ENCODE measurements at places on chromosomes 2 and 18.

- no peak for DNase-seq
Measured at GRCh38 chr2:67922080-67922785, 140.6 kb downstream of the C1D start.

- peak; percentile 5 for DNase-seq
Measured at GRCh38 chr2:22855081-22855480, 529.9 kb upstream of the KLHL29 start.

DNA sequence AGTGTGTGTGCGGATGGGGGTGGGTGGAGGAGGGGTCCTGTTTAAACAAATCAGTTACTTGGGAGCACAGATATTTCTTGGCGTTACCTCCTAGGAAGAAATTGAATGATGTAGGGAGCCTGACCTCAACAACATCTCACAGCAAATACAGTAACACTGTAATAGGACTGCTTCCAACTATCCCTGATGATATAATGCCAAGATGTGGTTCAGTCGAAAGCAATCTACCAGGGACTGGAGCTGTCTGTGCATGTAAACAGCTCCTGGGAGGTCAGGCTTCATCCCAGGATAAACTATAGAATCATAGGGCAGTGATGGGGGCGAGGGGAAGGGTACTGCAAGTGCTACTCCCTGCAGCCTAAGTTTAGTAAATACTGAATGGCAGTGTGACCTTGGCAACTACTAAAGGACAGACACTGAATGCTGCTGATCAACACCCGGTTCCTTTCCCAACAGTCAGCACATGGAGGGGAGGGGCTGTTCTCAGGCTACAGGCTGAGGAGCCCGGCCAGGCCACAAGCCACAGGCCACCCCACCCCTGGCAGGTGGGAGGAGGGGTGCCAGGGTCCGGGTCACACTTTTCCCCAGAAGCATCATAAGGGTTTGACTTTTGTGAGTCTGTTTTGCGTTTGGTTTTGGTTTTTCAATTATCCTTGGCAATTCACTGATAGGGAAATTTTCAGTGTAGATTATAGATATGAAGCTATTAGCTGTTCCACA lies 85.3 kb upstream of the ZNF397 start:
- DNase-seq, result no peak

DNA sequence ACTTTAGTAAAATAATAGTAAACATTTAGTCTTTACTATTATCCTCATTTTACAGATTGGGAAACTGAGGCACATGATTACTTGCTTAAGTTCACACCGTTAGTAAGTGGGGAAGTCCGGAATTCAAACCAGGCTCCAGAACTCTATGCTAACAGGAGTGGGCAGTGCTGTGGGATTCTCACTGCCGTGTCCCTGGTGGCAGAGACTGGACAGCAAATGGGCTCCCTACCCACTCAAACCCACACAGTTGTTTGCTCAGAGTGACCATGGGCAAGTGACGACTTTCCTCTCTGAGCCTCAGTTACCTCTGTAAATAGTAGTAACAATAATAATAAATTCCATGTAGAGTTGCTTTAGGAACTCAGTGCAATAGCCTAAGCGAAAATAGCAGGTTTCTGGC lies 24.0 kb downstream of the MAIP1 start:
- no peak for DNase-seq

GRCh38 chr2:128348701-128349100 lies 30.0 kb upstream of the HS6ST1 start:
- DNase-seq, result no peak

- no peak for DNase-seq
Measured at GRCh38 chr2:204277226-204277625, 268.0 kb upstream of the PARD3B start.

DNA sequence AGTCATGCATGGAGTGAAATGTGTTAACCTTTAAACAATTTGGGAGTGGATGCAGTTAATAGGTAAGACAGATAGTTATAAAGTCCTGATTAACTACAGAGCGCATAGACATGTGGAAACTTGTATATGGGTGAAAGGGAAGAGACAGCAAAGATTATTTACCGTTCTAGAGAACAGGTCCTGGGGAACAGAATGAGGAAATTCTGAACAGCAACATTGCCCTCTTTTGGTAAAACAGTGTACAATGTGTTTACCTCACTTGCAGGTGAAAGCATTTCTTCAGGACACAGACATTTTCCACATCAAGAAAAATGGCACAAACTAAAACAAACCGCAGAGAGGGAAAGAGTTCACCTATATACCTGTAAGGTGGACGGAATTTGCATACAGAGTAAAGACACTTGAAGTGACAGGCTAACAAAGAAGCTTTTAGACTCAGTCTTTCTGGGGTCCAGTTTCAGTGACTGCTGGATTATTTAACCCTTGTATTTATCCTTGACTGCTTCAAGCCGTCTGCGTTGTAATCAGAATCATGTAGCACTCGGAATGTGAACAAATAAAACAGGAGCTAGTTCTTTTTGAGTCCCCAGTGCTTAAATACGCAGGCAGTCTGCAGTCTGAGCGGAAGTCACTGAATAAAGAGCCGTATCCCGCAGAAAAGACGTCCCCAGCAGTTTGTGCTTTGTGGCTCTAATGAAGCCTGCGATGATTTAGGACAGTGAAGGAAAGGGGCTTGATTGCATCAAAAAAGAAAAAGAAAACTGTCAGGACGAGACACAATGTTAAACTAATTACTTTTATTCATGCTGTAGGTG lies 364.8 kb upstream of the GALNT5 start:
- DNase-seq, result peak; percentile 75

- DNase-seq, result no peak
Measured at GRCh38 chr18:56060967-56061541, 473.1 kb upstream of the TCF4 start.

DNA sequence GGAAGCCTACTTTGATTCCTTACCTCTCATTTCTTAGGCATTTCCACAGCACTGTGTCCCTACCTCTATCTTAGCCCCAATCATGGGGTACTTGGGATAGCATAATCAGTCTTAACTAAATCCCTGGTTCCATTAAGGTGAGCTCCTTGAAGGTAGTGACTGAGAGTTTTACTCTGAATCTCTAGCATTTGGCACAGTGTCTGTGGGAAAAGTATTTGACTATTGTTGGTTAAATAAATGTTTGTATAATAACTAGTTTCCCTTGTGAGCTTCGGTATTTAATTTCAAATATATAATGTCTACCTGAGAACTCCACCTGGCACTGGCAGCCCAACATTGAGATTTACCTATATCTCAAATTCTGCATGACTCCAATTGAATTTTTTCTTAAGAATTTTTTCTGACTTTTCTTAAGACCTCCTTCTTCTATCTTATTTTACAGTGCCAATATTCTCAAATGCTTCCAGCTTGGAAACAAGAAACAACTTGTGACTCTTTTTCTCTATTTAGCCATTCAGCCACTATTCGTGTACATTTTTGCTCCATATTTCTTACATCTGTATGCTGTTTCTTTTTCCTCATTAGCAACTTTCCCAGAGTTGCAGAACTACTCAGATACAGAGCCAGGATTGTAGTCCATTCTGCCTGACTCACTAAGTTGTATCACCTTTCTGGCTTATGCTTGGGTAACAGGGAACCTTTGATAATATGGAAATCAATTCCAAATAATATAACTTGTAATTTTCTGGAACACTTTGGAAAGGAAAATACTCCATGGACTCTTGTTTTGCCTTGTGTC lies 214.0 kb upstream of the NT5C1B start:
- no peak for DNase-seq

DNA sequence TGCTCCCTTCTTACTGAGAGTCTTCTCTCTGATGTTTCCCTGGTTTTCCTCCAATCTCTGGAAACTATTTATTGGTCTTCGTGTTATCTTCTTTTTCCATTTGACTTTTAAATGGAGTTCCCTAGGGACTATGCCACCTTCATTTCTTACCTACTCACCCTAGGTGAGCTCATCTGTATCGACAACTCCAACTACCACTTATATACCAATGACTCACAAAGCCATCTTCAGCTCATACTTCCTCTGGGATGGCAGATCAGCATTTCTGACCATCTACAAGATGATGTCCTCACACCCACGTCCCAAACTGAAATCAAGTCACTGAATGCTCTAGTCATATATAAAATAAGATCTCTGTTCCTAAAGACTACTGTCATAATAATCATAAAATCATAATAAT lies 40.6 kb downstream of the CFAP210 start:
- no peak for DNase-seq

DNA sequence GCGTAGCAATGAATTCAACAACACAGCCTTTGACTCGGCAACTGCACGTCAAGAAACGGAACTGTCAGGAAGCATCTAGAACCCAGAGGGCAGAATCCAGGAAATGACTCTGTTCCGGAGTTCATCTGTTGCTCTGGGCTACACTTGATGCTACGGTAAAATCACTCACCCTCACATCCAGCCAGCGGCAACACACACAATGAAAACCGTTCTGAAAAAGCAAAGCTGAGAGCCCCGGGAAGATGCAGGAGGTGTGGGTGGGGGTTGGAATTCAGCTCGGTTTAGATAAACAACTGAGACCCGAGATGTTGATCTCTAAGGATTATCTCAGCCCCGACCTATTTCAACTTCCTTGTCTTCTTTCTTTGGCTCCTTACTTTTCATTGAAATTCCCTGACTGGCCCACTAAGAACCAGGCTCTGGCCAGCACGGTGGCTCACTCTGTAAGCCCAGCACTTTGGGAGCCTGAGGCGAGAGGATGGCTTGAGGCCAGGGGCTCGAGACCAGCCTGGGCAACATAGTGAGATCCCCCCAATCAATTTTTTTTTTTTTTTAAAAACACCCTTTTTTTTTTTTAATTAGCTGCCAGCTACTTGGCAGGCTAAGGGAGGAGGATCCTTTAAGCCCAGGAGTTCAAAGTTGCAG lies 13.3 kb upstream of the RAB17 start:
- DNase-seq, result no peak

DNA sequence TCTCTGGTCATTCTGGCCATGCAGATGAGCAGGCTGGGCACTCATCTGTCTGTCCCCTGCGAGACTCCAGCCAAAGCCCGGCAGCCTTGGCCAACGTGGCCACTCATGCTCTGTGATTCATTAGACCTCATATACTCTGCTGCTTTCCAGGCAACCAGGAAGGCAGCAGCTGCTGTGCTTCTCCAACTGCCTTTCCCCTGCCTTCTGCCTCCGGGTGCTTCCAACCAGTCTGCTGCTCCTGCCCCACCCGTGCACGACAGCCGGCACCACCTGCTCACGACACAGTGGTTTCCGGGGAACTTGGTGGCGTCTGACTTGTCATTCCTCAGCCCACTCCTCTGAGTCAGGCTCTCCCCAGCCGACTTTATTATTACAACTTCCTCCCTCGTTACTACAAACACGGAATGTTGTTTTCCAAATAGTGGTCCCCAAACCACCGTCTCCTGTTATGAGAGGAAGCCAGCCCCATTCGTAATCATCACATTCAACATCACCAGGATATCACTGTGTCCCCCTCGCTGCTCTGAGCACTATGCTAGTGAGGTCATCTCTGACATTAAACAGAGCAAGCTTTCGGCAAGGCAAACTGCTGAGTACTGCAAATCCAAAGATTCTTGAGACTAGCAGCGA lies 392.4 kb downstream of the ALK start:
- DNase-seq, result peak; percentile 96

DNA sequence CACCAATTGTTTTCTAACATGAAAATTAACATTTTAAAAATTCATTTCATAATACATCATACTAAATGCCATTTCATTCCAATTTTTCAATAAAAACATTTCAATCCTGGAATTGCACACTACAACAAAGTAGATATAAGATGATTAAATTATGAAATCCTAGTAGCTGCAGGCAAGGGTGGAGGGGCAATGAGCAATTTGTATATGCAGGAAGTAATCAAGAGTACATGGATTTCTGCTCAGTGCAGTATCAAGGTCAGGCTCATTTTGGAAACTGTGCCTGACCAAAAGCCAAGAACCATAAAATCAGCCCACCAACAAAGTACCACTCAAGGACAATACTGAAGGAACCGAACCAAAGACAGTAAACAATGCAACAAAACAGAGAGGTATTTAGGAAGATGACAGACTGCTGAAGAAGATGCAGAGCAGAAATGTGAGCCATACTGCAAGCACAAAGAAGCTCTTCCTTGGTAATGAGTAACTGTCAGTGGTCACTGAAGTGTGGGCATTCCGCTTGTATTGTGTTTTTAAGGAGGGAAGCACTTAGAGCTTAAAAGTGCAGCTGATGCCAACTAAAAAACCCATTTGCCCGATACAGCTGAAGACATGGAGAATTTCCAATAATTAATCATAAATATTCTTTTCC lies 34.5 kb upstream of the DSEL start:
- DNase-seq, result no peak

DNA sequence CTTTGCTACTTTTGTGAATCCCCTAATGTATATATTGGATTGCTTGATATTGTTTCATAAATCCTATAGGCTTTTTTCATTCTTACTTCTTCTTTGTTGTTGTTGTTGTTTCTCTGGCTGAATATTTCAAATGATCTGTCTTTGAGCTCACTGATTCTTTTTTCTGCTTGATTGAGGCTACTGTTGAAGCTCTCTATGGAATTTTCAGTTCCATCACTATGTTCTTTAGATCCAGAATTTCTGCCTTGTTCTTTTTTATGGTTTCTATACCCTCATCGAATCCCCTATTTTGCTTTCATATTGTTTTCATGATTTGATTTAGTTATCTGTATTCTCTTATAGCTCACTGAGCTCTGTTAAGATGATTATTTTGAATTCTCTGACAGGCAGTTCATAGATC lies 24.6 kb upstream of the RASGRP3 start:
- no peak for DNase-seq

DNA sequence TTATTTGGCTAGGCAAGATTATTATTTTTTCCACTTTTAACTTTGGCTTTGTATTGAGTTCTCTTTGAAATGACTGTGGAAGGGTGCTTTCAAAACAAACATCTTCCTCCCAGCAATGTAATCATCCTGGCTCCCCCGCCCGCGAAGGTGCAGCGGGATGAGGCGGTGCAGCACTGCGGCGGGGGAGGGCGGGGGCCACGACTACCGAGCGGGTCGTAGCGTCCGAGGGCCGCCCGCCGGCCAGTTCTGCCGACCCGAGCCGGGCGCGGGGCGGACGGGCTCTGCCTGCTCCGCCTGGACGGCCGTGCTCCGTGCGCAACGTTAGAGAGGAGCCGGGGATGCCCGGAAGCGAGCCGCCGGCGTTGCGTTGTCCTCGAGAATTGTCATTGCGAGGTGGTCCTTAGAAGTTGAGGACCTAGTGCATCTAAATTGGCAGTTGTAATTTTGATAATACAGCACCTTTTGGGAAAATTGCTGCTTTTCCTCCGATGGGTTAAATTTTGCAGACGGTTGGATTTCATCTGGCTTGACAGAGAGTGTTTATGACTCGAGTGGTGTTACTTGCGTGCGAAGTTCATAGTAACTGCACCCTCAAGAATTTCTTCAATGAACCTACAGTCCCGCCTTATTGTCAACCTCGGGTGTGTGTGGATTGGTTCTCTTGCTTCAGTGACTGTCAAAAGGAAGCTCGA lies 1.1 kb downstream of the EPC2 start:
- DNase-seq, result peak; percentile 77

DNA sequence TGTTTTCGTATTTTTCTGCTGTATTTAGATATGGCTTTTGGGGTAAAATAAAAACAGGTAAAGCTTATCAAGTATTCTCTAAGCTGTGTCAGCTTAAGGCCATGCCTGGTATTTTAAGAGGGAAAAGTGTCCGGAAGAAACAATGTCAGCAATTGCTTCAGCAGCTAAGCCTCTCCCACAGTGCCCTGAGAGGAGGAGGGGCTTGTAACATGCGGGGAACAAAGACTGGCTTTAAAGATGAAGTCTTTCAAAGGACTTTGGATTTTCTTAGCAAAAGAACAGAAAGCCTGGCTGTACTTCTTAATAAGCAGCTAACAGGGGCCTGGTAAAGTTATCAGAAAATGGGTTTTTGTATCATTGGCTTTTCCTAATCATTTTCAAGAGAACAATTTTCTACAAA lies 102.8 kb downstream of the PXDN start:
- no peak for DNase-seq

- DNase-seq, result peak; percentile 91
Measured at GRCh38 chr2:231411831-231412617, 16.5 kb downstream of the B3GNT7 start.

Measured in tongue (tissue), 3 donors.